Activated CD4-positive, alpha-beta T cell treated with anti-CD3 and anti-CD28 coated beads for 36 hours (primary cell): ENCODE measurements at places on chromosomes 3 and 15. TPM values are rescaled to one million over a fixed set of nuclear protein-coding genes. Genes with fewer than 3 reads are reported as not detected.

Gene MCTP2
- 25.2 TPM for total RNA-seq

DNA sequence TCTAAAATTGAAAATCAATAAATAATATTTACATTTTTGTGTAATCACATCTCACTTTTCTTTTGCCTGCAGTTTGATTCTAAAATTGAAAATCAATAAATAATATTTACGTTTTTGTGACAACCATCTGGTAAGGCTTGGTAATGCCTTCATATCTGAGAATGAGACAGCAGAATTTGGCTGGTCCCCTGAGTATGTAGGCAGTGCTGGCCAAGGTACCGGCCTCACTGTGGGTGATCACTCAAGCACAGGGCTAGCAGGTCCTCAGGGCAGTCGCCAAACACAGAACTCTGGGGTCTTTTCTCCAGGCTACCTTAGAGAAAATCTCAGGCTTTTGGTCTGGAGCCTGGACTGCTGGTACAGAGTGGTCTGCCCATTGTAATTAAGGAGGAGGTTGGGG lies 26.2 kb downstream of the RTP3 start:
- no peak for DNase-seq

DNA sequence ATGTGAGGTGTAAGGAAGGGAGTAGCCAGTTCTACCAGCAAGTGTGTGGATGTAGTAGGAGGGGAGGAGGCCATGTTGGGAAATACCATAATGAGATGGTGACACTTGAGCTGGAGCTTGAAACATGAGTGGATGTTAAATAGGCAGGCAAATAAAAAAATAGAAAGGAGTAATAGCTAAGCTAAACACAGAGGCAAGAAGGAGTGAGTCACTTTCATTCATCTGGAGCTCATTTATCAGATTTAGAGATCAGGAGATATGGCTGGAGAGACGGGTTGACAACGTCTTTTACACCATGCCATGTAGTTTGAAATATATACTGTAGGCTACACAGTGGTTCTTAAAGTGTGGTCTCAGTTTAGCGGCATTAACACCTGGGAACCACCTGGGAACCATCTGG lies 390.5 kb downstream of the DIPK2A start:
- DNase-seq = no peak

Gene MESP1
- total RNA-seq = 2.9 TPM

Gene ENTPD3
- total RNA-seq = not detected
